T-helper 2 cell treated with Interferon-gamma antibody and Interleukin-4, amounts not matched to agents 5 μg/mL and 100 μg/mL, for 36 hours (primary cell): ENCODE measurements at places on chromosomes 11 and 22.

DNA sequence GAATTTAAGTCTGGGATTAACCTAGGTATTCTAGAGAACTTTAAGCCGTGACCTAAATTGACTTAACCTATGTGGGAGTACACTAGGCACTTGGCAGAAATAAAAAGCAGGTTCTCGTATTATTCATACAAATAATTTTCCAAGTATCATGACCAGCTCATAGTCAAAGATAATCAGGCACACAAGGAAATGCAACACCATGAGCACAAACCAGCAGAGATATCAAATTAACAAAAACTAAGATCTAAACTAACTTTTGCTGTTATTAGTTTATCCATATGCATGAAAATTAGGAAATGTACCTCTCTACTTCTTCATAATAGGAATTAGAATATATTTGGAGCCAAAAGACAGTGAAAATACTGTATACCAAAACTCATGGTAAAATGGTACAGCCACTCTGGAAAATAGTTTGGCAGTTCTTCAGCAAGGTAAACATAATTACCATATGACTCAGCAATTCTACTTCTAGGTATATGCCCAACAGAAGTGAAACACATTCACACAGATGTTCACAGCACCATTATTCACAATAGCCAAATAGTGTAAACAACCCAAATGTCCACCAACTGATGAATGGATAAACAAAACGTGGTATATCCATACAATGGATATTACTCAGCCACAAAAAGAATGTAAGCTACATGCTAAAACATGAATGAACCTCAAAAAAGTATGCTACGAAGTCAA lies 154.1 kb downstream of the ENTHD1 start:
- no peak for DNase-seq

- DNase-seq = no peak
Observed at GRCh38 chr22:49660794-49661781, 166.6 kb downstream of the BRD1 start.

GRCh38 chr11:123654566-123655081 lies at the start of gene SCN3B:
Gene SCN3B (minus strand): TSS chr11:123654624. CDS start chr11:123653801, 823 bp downstream.
- DNase-seq = no peak

DNA sequence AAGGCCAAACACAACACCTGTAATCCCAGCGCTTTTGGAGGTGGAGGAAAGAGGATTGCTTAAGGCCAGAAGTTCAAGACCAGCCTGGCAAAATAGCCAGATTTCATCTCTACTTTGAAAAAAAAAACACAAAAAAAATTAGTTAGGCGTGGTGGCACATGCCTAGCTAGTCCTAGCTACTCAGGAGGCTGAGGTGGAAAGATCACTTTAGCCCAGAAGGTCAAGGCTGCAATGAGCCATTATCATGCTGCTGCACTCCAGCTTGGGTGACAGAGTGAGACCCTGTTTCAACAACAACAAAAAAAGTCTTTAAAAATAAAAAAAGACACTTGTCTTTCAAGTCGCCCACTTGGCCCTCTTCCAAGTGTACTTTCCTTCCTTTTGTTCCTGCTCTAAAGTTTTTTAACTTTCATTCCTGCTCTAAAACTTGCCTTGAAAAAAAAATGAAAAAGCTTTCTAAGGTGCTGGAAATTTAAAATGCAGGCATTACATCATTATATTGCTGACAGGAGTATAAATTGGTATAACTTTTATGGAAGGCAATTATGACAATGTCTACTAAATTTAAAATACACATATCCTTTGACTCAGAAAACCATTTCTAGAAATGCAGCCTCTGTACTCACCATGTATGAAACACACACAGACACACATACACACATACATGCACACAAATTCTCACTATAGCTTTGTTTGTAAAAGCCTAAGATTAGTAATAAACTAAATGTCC lies 12.7 kb downstream of the LIPT2 start:
- no peak for DNase-seq

DNA sequence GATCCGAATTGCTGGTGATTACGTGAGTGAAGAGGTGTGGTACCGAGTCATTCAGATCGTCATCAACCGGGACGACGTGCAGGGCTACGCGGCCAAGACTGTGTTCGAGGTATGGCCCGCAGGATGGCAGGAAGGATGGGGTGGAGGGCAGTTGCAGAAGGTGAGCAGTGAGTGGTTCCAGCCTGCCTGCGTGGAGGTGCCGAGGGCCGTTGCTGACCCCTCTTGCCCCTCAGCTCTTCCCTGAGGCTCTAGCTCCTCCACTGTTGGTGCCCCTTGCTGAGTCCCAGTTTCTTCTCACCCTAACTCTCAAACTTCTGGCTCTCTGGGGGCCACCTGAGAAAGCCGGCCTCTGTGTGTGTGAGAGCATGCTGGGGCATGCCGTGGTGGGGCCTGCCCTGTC lies 43.9 kb downstream of the MUC6 start:
- no peak for DNase-seq
